Right ventricle myocardium inferior (tissue), 1 donor: ENCODE measurements at places on chromosomes 2 and 18. TPM values are rescaled to one million over a fixed set of nuclear protein-coding genes. Genes with fewer than 3 reads are reported as not detected.
A peak's percentile ranks its signal among the peaks of the same experiment; 100 is the strongest.

- no peak for DNase-seq
Measured at GRCh38 chr2:186728631-186729030, 34.8 kb downstream of the FAM171B start.

DNA sequence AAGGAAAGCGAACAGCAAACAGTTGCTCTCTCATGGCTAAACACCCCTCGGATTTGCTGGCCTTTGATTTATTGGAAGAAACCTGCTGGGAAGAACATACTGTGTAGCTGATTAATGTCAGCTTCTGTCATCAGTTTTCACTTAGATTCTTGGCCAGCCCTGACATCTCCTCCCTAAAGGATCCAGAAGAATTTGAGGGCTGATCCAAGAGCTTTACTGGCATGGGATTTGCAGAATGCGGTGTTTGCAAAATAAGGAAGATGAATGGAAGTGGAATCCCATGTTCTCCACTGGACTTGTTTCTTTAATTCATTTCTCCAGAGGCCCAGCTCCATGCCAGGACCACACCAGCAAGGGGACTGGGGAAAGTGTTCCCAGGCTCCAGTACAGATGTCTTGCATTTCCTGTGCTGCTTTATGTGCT lies 80.5 kb downstream of the RDH14 start:
- DNase-seq = peak; percentile 69

- no peak for DNase-seq
Measured at GRCh38 chr2:143545059-143545948, 416.1 kb downstream of the ARHGAP15 start.

DNA sequence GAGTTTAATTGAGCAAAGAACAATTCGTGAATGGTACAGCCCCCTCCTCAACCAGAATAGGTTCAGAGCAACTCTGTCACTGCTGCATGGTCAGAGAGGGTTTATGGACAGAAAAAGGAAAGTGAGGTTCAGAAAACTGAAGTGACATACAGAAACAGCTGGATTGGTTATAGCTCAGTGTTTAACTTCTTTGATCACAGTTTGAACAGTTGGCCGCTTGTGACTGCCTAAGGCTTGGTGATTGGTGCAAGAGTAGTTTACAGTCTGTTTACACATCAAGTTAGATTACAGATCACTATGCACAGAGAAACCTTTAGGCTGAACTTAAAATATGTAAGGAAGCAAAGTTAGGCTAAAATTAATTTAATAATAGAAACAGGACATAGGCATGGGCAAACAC lies 459.2 kb downstream of the KCNJ3 start:
- DNase-seq = no peak

DNA sequence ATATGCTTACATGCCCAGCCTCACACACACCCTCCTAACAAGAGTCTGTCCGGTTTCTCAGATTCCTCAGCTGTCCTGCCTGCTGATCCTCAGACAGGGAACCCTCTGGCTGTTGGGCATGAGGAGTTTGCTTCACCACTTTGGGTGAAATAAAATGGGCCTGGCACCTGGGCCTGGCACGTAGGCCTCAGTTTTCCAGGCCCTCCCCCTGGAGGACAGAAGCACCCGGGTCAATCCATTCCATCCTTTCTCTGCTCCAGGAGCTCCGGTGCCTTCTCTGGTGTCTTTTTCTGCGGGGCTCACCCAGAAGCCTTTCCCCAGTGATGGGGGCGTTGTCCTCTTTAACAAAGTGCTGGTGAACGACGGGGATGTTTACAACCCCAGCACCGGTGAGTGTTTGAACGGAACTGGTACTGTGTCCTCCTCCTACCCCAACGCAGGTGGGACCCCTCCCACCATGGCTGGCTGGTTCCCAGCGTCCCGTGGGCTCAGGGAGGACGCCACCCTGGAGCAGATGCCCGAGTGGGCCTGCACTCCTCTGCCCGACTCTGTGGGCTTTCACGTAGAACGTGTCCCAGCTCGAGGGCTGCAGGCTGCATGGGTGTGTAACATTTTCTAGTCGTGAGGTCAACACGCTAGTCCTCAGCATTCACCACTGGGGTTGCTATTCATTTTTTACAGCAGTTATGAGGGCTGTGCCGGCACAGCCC lies 62.8 kb downstream of the EMILIN2 start:
- no peak for DNase-seq

GRCh38 chr2:278927-279320 lies 9.0 kb downstream of the ALKAL2 start:
- no peak for DNase-seq

- DNase-seq = no peak
Measured at GRCh38 chr18:6118080-6118479, 222.8 kb upstream of the TMEM200C start.

DNA sequence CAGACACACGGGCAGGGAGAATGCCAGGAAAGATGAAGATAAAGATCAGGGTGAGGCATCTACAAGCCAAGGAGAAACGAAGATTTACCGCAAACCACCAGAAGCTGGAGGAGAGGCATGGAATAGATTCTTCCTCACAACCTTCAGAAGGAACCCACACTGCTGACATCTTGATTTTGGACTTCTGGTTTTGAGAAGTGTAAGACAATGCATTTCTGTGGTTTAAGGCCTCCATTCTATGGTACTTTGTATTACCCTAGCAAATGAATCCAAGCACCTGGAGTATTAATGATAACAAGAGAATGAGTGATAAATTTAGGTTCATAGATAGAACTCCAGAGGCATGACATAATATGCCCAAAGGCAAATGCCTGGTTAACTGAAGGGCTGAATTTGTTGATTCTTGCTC lies 11.8 kb upstream of the FN1 start:
- no peak for DNase-seq

XIRP2 gene
- total RNA-seq = 298 TPM

DNA sequence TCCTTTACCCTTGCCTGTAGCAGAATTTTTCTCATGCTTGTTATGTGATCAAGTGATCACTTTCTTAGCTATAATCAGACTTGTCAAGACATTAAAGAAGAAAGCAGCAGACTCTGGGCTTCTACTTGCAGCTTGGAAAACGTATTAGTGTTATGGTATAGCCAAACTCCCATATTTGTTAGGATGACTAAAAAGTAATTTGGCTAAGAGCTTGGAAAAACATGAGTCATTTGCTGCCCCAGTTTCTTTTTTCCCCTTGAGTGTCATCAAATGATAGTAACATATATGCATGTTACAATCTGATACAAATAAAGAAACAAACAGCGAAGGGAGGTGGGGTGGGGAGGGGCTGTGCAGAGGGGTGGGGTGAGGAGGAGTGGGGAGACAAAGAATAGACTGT lies 155.5 kb downstream of the IKZF2 start:
- DNase-seq = no peak

DNA sequence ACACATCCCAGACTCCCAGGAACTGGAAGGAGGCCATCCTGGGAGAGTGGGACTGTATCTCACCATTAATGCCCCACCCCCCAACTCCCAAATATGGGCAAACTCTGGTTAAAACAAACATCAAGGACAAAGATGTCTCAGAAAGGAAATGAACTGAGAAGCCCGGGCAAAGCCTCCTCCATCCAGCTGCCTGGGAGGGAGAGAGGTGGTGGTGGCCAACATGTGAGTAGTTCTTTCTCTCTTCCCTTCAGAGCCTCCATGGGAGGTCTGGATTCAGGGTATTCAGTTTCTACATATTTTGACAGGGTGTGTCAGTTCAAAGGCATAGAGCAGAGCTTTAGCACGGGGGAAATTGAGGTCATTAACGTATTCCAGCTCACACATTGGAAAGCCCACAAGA lies 57.5 kb downstream of the CXCR4 start:
- no peak for DNase-seq

SERPINB2 gene
- not detected for total RNA-seq

- DNase-seq = no peak
Measured at GRCh38 chr2:133438026-133438425, 130.2 kb downstream of the NCKAP5 start.
